CD4-positive, CD25-positive, alpha-beta regulatory T cell (primary cell): ENCODE measurements at places on chromosomes 2 and 18.

- peaks cover 94% of the 10 kb centered on the region for H3K36me3 ChIP-seq
- no peak for DNase-seq
- H3K27me3 ChIP-seq: no peaks in the 10 kb centered on the region
- H3K27ac ChIP-seq: no peak overlapping the region
- H3K4me1 ChIP-seq: no peaks in the 10 kb centered on the region
Observed at GRCh38 chr2:224847961-224848850, 132.0 kb upstream of the CCDC195 start.

DNA sequence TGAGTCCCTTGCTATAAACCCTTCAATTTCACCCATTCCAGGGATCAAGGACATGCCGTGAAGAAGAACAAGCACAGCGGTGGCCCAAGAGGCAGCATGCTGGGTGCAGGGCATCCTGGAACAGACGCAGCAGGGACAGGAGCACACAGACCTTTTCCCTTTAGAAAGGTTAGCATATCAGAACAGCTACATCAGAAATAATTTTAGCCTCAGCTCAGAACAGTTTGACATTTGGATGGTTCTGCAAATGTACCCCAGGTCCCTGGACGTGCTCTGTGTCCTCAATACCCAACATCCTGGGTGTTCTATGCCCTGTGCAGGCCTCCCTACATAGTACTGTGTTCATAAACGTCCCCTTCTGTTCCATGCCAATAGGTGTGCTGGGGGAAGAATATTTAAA, 80.4 kb downstream of the MYOM1 start:
- no peak overlapping the region for H3K4me3 ChIP-seq
- no peaks in the 10 kb centered on the region for H3K4me1 ChIP-seq
- no peaks in the 10 kb centered on the region for H3K27me3 ChIP-seq
- no peaks in the 10 kb centered on the region for H3K36me3 ChIP-seq
- DNase-seq: no peak

- no peak for DNase-seq
- no peaks in the 10 kb centered on the region for H3K36me3 ChIP-seq
- H3K27ac ChIP-seq: no peak overlapping the region
- H3K4me1 ChIP-seq: peaks cover 9% of the 10 kb centered on the region
Observed at GRCh38 chr2:70965506-70965905, 12.9 kb upstream of the ANKRD53 start.

DNA sequence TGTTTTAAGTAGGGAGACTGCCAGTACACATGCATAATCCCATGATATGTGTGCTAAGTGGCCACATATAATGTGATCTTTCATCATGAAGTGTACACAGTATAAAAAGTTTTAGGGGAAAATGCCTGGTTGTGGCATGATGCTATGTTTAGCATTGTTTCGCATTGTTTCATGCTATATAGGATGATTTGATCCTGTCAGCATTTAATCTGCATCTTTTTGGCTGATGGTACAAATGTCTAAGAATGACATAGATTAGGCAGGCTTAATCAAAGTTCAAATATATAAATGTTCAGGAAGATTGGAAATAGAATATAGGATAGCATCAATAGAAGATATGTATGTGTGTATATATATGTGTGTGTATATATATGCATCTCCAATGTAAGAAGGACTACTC, 83.6 kb downstream of the MYO3B start:
- no peaks in the 10 kb centered on the region for H3K27me3 ChIP-seq
- H3K4me1 ChIP-seq: no peaks in the 10 kb centered on the region
- DNase-seq: no peak
- H3K27ac ChIP-seq: no peak overlapping the region
- H3K4me3 ChIP-seq: no peak overlapping the region
